ENCODE measurements at places on chromosomes 2 and 18.
A peak's percentile ranks its signal among the peaks of the same experiment; 100 is the strongest.

GRCh38 chr18:731185-731584 lies 18.8 kb upstream of the ENOSF1 start:
- DNase-seq, result no peak

GRCh38 chr18:48473816-48474215 lies 64.6 kb upstream of the ZBTB7C start:
- no peak for DNase-seq

GRCh38 chr18:72674710-72675109 lies 130.6 kb upstream of the CBLN2 start:
- DNase-seq, result no peak

GRCh38 chr2:129459200-129459876 lies 520.1 kb upstream of the RAB6C start:
- DNase-seq, result no peak

DNA sequence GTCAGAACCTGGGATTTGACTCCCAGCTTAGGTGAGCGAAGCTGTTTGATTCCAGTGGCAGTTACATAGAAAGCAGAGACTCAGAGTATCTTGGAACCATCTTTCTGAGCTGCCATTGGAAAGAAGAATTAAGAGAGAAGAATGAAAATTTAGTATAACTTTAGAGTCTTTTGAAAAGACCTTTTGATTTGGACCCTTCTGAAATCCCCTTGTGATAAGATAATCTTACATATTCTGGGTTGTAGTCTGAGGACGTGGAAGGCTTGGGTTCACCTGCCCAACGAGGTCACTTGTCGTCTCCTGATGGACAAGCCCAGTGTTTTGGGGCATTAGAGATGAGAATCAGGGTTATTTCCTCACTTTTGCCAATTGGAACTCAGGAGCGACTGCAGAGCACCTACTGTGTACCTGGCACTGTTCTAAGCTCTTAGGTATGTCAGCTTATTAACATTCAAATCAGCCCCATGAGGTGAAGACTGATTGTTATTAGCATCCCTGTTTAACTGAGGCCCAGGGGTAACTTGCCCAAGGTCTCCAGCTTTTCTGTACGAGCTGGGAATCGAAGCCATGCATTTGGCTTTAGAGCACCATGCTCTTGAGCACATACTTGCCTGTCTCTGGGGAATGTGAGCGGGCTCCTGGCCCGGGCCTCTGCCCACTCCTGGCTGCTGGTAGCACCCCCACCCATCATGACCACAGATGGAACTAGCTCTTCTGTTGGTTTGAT lies 2.9 kb downstream of the HK2 start:
- DNase-seq, result no peak

GRCh38 chr2:153478289-153479261 lies at the start of gene RPRM:
RPRM (minus strand) TSS chr2:153478762; CDS start chr2:153478565, 197 bp downstream.
- peak; percentile 60 for DNase-seq

DNA sequence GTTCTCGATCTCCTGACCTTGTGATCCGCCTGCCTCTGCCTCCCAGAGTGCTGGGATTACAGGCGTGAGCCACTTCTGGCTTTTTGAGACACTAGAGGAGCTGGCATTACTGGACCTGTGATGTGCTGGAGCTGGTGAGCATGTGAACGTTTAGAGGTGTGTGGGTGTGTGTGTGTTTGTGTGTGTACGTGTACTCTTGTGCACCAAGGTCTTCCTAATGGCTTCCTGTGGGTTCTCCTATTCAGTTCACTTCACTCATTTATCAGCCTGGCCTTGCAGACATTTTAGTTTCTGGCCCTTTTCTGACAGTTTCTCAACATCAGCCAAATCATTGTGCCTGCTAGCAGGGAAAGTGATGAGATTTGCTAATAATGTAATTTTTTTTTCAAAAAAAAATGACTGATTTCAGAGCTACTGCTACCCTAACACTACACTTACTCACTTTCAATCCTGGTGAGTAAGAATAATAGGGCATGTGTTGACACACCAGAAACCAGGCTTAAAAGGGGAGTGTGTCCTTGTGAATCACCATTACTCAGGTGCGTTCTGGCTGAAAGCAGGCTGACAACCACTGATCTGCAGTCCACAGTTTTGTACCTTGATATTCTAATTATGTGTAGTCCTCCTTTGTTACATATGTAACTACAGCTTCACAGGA lies 41.0 kb upstream of the ACTR3 start:
- DNase-seq, result no peak

GRCh38 chr2:152354909-152355308 lies 19.9 kb downstream of the FMNL2 start:
- no peak for DNase-seq

DNA sequence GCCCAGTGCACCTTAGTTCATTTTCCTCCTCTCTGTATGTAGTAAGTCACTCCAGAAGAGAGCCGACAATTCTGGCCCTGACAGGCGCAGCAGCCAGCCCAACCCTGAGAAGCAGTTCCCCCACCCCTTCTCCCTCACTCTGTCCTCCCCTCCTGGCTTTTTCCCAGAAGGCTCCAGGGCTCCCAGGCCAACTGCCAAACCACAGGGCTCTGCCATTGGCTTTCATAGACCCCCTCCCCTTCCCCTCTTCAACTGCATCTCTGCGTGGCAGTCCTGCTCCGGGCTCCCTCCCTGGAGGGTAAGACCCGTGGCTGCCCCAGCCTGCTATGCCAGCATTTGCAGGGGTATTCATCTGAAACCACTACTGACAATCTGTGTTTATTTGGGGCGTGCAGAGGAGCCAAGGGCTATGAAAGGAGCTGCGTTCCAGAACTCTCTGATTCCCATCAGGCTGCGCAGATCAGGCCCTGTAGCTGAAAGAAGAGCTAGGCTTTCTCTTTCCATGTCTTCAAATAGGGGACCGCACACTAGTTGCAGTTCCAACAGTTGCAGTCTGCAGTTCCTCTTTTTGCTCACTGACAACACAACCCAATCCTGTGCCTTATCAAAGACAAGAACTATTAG lies 388.6 kb upstream of the TNP1 start:
- DNase-seq, result peak; percentile 11

GRCh38 chr2:64607381-64608304 lies 46.1 kb downstream of the SERTAD2 start:
- DNase-seq, result no peak

DNA sequence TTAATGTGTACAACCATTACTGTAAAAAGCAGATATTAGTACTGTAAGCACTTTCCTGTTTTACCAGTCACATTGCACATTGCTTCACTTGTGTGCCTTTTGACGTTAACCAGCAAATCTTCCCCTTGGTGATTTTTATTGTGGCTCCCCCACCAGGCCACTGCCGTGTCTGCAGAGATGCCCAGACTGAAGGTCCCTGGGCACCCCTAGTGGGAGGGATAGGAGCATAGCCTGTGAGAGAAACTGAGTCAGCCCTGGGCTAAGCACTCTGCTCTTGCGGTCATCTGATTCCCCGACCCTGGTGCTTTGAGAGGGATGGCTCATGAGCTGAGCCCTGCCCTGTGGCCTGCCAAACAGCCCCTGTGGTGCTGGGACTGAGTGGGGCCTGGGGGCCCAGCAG lies 73.4 kb downstream of the INPP4A start:
- DNase-seq, result peak; percentile 50

GRCh38 chr2:15980605-15981098 lies 40.3 kb downstream of the MYCN start:
- no peak for DNase-seq

DNA sequence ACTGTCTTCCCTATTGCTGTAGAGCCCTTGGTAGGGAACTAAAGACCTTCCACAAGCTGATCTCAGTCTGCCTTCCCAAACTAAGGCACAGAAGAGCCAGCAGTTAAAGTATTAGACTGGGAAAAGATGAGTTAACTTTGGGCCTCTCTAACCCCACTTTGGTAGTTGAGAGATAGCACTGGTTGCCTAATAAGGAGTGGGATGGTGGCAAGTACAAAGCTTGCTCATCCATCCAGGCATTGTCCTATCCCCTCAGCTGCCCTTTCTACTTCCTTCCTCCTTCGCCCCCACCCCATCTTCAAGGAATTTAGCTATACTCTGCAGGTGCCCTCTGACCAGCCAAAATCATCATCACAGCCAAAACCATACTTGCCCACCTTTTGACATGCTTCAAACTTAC lies 22.2 kb upstream of the AFTPH start:
- DNase-seq, result no peak

- no peak for DNase-seq
Measured at GRCh38 chr2:201070948-201071478, 458 bp downstream of the HYCC2 start.

DNA sequence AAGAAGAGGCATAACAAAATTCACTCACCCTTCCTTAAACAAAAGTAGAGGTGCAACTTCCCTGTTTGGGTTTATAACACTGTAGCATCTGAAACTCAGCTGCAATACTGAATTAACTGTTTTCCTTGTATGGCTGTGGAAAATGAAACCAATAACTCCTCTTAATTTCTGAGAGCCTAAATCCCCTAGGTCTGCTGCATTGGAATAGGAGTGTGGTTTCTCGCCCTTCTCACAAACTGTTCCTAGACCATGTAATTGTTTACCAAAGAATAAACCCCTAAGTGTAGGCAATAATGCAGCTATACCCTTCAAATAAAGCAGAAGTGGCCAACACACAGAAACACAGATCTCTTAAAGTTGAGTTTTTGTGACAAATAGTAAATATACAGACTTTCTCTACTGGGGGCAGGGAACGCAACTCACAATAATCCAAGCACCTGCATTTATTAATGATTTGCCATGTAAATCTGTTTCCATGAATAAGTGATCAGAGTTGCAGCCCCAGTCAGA lies 52.0 kb downstream of the RASGRP3 start:
- no peak for DNase-seq

GRCh38 chr2:227933884-227934283 lies 62.5 kb downstream of the DAW1 start:
- no peak for DNase-seq

GRCh38 chr18:59861963-59862819 lies 37.6 kb upstream of the PMAIP1 start:
- no peak for DNase-seq

DNA sequence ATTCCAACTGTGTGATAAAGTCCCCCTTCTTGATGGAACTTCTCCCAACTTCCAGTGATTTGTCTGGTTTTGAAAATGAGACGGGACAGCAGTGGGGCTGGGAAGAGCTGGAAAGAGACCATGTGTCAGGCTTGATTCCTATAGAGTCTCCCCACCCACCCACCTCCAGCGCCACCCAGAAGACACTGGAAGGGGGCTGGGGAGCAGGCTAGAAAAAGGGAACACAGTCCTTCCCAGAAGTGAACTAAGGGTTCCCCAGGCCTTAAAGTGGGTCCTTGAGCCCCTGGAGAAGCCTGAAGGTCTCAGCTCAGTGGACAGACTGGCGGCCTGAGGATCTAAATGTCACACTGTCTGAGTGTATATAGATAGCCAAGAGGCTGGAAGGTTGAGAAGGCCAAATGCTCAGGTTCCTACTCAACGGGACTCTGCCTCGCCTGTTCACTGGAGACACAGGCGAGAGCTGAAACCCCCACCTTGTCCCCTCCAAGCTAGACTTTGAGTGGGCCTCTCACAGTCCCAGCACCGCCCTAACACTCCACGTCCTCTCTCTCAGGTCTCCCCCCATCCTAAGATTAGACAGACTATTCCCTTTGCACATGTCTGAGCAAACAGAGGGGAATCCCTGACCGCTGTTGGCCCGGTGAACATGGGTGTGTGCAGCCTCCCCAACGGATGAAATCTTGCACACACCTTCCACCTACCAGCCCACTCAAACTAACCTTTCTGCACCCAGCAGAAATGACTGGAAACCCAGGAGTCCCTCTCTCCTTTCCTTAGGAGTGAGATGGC lies 1.6 kb downstream of the PKDCC start:
- DNase-seq, result no peak

DNA sequence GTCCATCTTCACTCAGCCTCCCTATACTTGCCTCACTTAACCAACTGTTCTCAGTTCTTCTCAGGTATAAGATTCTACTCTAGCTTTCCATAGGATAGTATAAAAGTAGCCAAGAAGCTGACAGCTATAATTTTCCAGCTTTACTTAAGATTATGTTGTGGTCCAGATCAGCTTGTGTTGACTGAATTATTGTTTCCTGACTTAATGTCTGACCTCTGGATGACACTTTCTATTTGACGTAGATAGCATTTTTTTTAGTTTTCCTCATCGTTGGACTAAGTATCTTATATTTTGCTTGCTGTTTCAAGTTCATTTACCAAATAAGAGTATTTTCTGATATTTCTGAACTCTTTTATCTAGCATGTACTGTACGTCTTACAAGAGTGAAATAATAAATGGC lies 1272.5 kb upstream of the CDH2 start:
- no peak for DNase-seq

DNA sequence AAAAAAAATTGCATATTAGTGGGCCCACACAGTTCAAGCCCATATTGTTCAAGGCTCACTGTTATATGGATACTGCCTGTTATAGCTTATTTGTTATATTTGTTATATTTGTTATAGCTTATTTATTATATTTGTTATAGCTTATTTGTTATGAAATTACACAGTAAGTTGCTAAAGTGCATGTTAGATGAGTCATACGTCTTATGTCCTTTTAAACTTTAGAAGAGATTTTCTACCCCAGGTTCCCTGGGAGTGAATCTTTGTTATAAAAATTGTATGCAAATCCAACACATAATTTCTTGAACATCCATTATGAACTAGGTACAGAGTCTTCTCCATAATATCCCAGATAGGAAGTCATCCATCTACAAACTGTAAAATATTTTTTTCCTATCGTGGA lies 22.1 kb downstream of the HTR2B start:
- DNase-seq, result no peak

DNA sequence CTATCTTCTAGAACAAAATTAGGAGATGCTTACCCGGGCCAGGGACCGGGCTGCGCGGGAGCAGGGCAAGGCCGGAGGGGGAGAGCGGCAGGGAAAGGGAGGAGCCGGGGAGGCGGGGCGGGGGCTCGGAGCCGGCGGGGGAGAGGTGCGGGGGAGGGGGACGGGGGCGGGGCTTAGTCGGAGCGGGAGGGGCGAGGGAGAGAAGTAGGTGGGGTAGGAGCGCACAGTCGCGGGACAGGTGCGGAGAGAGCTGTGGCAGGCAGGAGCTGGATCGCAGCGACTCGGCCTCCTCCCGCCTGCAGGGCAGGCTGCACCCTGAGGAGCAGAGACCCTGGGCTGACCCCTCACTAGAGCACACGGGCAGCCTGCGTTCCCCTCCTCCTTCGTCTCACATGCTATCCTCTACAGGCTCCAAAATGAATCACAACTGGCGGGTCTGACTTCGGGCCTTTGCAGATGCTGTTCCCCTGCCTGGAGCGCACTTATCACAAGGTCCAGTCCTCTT lies 290.3 kb downstream of the CELF4 start:
- DNase-seq, result no peak

DNA sequence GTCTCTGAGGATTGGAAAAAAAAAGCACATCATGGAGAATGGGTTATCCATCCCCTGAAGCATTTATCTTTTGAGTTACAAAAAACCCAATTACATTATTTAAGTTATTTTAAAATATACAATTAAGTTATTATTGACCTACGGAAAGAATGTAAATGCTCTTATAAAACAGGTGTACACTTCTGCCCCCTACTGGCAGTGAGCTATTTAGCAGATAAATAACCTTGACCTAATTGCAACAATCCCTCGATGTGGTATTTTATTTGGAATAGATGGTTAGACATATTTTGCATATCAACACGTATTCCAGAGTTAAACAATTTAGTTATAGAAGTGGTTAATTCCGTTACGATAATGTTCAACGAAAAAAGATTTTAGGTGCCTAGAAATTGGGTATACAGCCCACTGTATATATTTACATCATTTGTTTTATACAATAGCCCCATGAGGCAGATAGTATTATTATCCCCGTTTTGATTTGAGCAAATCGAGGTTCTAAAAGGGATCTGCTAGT lies 9.1 kb upstream of the DAW1 start:
- DNase-seq, result peak; percentile 20

- no peak for DNase-seq
Measured at GRCh38 chr18:54812885-54813284, 15.4 kb upstream of the RAB27B start.

All from GM12891 (cell line).